G401 (cell line): ENCODE measurements at places on chromosomes 1 and 21. TPM values are rescaled to one million over a fixed set of nuclear protein-coding genes. Genes with fewer than 3 reads are reported as not detected.

TRIM58 gene
- not detected in 2 replicates for total RNA-seq

RER1 gene
- 43.3 and 56.2 TPM in 2 replicates for total RNA-seq

C8B gene
- not detected in 2 replicates for total RNA-seq

CFAP107 gene
- total RNA-seq = not detected in 2 replicates

SPOCD1 gene
- 11.8 and 25.3 TPM in 2 replicates for total RNA-seq
